ENCODE measurements at places on chromosomes 1 and 21.
A peak's percentile ranks its signal among the peaks of the same experiment; 100 is the strongest.

GRCh38 chr1:61839679-61840078 is 97.4 kb downstream of the PATJ start:
- no peak for DNase-seq

DNA sequence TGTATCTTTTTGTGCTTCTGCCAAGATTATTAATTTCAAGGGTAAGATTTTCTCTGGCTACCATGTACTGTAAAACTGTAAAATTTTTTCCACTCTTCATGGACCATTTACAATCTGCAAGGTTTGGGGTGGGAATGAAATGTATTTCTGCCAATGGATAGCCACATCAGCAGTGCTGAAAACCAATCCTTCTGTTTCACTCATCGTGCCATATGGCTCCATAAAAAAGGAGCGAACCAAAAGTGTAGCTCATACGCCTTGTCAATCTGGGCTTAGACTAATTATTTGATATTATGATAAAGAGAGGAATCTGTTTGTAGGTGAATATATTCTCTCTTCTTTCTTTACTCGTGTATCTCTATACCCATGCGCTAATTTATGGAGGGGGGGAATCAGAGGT is 3.0 kb upstream of the SLC44A5 start:
- no peak for DNase-seq

- DNase-seq = no peak
These were observed 163.4 kb downstream of the OLFM3 start for GRCh38 chr1:101833312-101833711.

DNA sequence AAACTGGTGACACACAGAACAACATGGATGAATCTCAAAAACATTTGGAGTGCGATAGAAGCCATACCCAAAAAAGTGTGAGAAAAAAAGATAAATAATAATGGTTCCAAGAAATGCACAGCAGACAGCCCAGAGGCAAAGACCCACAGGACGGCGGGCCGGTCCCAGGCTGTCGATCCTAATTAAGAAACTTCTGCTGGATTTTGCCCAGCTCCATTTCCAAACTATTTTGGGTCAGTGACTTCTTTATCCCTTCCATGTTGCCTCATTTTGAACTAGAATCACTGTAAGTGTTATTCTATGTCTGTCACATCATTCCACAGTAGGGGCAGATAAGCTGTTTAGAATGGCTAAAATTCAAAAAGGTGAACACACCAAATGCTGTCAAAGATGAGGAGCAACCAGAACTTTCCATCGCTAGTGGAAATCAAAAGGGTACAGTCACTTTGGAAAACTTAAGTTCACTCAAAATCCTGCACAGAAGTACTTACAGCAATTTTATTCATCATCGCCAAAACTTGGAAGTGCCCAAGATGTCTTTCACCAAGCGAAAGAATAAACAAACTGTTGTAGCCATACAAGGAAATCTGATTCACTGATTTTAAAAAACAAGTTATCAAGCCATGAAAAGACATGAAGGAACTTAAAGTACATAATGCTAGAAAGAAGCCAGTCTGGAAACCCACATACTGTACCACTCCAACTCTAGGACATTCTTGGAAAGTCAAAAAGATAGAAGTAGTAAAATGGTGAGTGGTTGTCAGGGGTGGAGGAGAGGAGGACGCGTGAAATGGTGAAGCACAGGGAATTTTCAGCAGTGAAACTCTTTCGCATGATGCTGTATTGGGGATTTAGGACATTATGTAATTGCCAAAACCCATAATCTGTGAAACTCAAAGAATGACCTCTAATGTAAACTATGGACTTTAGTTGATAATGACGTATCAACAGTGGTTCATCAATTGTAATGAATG is 7.5 kb downstream of the NBPF1 start:
- no peak for DNase-seq

GRCh38 chr1:39894884-39895495 is 6.7 kb downstream of the MYCL start:
- DNase-seq = no peak

DNA sequence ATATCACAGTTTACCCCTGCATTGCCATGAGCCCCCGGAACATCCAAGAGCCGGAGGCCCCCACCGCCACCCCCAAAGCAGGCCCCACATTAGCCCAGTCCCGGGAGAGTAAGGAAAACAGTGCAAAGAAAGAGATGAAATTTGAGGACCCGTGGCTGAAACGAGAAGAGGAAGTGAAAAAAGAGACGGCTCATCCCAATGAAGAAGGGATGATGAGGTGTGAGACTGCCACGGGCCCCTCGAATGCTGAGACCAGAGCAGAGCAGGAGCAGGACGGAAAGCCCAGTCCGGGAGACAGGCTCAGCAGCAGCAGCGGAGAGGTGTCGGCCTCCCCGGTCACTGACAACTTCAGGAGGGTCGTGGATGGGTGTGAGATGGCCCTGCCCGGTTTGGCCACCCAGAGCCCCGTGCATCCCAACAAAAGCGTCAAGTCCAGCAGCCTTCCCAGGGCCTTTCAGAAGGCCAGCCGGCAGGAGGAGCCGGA is 532.4 kb downstream of the KIF26B start:
- no peak for DNase-seq

DNA sequence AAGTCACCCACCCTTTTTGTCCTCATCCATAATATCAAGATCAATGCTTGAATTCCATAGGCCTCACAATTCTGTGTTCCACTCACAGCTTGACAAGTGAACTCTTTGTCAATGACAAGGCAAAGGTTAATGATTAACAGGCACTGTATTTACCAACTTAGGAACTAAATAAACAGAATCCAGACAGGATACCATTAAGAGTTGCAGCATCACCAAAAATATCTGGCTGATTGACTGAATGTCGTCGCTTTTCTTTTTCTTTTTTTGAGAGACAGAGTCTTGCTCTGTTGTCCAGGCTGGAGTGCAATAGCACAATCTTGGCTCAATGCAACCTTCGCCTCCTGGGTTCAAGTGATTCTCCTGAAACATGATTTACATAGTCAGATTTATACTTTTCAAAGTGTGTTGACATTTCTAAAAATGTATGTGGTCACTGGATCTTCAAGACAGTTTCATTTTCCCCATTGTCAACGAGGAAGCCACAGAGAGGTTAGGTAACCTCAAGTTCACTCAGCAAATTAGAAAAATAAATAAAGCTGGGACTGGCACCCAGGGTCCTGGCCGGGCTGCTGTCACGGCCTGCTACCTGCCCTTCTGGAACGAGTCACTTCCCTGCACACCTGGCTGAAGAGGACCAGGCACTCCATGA is 81.0 kb downstream of the PDE9A start:
- DNase-seq = no peak

- no peak for DNase-seq
These were observed 108.5 kb upstream of the KCTD3 start for GRCh38 chr1:215458562-215458961.

GRCh38 chr21:40461008-40461407 is 385.9 kb downstream of the DSCAM start:
- no peak for DNase-seq

GRCh38 chr1:115222616-115223402 is 115.2 kb downstream of the NGF start:
- DNase-seq = no peak

GRCh38 chr1:201103666-201104065 is 8.6 kb downstream of the CACNA1S start:
- no peak for DNase-seq

DNA sequence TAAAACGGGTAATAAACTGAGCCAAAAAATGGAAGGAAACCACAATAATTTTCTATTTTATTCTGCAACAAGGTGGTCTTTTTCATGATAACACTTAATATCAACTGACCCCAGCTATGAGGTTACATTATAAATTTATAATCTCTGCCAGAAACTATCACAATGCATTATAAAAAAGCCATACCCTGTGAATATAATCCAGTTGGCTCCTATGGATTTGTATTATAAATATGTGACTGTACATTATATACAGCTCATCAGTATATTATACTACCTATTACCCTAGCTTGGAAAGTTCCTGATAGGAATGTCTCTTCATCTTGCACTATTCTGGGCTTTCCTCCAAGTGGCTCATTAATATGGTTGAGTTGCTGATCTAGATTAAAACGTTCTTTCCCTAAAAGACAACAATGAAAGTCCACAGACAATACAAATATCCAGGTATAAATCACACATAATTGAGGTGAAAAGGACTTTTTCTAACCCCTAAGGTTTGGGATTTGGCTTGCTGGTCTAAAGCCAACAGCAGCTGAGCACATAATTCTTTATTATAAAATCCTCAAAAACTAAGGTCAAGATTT is 487.7 kb downstream of the TTLL7 start:
- no peak for DNase-seq

DNA sequence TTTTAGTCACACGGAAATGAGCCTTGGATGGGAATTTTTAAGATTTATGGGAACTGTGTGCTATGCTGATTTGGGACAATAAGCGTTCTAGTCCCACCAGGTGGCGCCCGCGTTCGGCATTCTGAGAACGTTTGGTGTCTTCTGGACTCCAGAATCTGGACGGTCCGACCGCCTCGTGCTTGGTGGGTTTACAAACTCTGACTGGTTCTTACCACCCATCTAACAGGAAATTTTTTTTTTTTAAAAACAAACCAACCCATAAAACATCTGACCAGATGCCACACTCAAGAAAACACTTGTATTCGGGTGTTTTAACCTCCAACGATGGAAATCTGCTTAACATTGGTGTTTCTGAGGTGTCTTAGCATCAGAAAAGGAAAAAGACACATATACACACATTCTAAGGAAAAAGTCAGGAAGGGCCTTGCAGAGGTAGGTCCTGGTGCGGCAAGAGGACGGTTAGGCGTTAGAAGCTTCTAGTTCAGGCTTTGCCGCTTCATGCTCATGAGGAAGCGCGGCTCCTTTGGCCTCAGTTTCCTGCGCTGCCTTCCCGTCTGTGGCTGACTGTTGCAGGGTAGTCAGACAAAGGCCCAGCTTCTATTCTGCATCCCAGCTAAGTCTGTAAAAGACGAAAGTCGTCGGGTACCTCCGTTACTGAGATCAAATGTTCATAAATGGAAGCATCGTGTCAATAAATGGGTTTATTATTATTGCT is 814 bp upstream of the DYRK3 start:
- peak; percentile 51 for DNase-seq

DNA sequence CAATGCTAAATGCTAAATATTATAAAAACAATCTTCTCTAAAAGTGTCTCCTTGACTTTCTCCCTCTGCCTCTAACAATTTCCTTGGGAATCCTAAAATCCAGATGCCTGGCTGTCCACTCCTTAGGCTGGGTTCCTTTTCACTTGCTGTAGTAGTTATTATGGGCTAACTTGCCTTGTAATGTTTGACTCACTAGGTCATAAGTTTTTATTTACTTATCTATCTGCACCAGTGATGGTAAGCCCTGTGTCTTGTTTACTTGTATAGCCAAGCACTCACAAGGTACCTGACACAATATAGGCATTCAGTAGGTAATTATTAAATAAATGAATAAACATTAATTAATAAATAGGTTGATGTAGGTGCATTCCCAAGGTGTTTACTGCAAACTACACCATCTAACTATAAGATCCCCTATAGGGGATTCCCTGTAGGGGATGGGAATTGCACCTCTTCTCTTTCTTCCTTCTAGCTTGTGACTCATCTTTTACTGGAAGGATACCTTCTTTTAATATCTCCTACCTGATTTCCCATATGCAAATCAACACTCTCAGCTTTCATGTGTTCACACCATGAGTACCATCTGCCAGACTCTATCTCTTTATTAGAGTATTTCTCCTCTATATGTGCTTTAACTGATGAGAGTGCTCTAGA is 14.7 kb upstream of the CHIA start:
- DNase-seq = no peak

DNA sequence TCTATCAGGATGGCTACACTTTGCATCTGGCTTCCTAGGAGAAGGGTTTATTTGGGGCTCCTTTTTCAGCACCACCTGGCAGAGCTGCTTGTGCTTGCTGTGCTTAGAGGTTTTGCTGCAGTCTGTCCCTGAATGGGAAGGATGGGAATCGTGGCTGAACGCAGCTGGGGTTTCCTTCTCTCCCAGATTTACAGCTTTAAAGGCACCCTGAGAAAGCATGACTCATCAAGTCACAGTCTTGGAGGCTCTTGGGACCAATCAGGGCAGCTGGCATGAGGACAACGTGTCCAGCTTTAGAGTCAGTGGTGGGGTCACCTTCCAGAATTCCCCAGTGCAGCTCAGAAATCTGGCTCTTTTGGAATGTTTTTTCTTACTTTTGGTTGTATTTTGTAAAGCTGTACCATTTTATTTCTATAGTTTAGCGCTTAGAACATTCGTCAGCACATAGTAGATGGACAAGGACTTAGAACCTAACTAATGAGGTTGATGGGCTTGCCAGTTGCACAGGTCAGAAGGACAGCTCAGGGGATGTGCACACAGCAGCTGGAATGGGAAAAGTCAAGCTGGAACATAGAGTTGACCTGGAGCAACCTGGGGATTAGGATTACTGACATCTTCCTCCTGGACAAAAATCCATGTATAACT is 222.6 kb downstream of the PRDM2 start:
- DNase-seq = no peak

GRCh38 chr1:98662356-98662670 is 792 bp downstream of the SNX7 start:
- no peak for DNase-seq

GRCh38 chr1:234633246-234634003 is 23.4 kb upstream of the IRF2BP2 start:
- no peak for DNase-seq

DNA sequence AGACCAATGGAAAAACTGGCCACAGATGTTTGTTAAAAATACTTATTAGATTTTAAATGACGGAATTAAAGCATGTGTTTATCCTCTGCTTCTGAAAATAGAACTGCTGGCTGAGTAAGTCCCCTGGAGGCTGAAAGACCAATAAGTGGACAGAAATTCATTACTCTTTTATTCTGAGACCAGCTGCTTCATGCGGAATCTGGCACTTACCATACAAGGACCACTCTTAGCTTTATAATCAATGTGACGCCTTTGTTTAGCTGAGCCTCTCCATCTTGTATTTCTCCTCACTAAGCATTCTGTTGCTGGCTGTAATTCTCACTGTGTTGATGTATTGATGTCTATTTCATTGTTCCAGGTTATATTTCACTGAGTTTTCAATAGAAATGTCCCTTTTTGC is 6.3 kb upstream of the EXO1 start:
- DNase-seq = no peak

- no peak for DNase-seq
These were observed 74.1 kb upstream of the JUN start for GRCh38 chr1:58857680-58858673.

DNA sequence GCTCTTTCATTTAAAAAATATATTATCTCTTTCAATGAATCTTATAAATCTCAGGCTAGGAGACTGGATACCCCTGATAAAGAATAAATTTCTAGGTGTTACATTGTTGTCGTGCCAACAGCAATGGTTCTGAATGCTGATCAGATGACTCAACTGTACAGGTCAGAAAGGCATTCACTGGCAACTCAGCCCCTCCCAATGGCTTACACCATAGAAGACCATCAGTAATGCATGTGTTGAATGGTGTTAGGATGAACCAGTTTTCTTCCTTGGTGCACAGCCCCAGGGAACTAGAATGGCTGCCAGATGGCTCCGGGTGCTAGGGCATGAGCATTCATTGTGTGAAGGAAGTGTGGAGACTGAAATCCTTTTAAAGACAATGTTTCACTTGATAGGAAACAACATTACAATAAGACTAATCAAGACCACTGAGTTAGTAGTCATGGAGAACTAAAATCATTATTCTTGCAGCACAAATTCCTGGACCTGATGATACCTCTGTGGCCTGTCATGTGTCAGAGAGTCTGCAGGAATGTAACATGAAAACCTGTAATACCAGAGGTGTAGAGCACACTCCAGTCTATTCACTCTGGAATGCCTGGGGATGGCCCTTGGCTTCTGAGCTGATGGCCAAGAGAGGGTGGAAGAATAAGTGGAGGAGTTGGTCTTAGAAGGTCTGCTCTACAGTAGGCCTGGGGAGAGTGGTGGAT is 187.7 kb upstream of the LMO4 start:
- no peak for DNase-seq
